NCI-H1930 (cell line): ENCODE measurements at places on chromosomes 1 and 21.

DNA sequence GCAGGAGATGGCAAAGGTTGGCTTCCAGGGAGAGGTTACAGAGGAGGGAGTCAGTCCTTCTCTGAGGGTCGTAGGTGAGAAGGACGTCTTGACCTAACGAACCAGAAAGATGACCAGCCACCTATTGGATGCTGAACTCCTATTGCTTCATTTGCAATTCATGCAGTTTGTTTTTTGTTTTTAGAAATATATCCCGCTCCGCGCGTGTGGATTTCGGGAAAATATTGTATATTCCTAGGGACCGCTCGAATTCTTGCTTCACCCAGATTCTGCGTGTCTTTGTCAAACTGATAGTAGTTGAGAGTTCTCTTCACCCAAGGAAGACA, 564 bp downstream of the DISP1 start:
- no peak for DNase-seq

DNA sequence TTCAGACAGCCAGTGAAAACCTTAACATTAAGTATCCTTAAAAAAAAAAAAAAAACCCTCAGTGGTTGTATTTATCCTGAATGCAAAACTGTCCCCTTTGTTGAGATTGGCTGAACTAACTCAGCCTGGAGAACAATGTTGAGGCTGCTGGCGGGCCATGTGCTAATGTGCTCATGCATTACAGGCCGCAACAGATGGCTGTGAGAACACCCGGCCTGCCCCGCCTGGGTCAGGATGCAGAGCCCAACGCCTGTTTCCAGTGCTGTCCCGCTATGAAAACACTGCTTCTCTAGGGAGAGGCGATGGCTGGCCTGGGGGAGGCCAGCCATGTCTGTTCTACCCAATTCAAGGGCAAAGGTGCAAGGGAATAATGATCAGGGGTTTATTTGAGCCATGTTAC, 13.8 kb downstream of the OLIG2 start:
- no peak for DNase-seq

DNA sequence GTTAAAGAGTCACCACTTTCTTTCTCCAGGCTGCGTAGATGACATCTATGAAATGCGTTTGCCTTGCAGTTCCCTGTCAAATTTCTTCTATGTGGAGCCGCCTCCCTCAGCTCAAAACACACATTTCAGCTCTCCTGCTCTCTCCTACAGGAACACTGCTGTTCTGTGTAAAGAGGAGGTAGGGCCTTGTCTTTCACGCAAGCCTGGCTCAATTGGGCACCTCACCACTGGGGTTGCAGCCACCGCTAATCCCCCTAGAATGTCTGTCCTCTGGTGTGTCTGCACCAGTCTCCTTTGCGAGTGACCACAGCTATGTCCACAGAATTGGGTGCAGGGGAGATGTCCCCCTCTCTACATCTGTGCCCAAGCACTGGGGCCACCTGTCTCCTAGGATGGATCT, 31.8 kb upstream of the CFHR4 start:
- DNase-seq = no peak

GRCh38 chr1:78333502-78333901, 157.3 kb upstream of the PTGFR start:
- DNase-seq = no peak

DNA sequence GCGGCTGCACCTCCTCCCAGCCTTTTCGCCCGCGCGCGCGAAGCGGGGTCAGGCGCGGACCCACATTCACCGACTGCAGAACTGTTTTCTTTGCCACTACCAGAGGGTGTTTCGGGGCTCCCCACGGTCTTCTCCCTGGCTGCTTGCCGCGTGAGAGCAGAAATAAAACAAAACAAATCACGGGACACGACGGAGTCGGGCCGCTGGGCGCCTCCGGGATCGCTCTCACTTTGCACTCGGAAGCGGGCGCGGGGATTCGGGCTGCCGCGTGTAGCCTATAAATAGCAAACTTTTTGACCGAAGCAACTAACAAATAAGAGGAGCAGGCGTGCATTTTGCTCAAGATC, 412.3 kb upstream of the ESRRG start:
- peak; percentile 11 for DNase-seq

GRCh38 chr1:98099501-98099900, 178.7 kb upstream of the DPYD start:
- no peak for DNase-seq

DNA sequence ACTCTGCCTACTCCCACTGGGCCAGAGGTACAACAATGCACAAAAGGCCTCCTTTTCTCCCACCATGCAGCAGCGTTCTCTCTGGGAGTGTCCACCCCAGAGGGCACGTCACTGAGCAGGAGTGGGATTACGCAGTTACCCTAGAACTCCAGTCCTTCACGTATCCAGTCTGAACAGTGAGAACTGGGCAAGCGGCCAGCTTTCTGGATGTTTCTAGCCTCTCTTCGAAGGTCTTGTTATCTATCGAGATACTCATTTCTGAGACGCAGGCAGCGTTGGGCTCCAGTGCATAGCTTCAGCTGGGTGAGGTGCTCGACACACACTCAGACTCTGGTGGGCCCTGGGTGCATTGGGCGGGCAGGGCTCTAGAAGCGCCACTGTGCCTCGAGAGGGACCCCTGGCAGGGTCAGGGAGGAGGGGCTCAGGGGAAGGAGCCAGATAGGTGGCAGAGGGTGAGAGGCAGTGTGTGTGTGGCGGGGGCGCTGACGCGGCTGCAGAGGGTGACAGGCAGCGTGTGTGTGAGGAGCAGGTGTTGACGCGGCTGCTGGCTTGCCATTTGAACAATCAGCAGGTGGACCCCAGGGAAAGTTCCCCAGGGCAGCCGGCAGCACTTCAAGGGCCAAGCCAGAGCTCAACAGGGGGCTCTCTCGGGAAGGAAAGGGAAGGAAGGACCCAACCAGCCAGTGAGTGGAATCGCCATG, 27.9 kb downstream of the PRDM15 start:
- DNase-seq = no peak

DNA sequence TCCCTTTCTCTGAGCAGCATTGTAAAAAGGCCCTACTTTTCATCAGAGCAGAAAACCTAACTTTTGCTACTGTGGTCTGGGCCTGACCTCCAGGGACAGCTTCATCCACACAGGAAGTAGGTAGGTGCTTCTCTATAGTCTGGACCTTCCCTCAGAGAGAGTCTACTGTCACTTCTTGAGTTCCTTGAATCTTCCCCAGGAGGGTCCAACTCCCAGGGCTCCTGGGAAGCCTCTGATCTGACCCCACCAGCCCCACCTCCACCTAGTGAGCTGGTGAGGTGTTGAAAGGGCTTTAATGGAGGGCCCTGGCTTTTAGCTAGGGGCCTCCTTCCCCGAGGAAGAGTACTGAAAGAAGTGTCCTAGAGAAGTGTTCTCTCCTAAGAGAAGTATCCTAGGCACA, 2.7 kb upstream of the VANGL2 start:
- DNase-seq = no peak

DNA sequence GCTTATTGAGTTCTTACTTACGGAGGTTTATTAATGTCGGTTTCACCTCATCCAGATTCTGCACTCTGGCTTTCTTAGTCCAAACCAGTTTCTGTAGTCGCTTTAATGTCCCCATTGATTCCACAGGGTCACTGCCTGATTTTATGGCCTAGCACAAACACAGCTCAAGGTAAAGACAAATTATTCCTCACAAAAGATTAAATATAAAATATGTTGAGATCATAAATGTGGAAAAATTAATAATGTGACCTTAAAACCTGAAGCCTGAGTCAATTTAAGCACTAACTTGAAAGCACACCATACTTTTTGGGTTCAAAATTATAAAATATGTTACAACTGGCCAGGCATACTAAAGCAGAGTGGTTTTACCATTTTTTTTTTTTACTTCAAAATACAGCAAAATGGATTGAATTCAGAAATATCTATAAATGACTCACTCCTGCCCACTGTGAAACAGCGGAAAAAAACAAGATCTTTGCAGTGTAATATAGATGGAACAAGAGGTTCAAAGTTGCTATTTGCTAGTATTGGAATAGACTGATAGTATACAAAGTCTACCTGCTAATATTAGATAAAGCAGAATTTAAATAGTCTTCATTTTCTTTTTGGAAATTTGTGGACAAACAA, 37.6 kb upstream of the SAMSN1 start:
- no peak for DNase-seq

DNA sequence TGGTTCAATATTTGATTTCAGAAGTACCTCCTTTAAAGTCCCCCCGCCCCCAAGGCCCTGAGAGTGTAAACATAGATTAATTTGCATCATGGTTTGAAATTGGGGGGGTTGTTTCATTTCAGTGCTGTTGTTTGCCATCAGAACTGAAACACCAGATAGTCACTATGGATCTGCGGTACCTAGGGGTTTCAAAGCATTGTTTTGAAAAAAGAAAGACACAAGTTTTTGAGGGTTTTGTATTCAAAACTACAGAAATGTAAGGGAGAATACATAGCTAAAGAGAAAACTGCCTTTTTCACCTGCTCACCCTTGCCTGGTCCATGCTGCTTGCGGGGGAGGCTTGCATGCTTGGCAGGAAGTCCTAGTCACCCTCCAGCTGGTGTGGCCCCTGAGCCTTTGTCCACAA, 59.3 kb downstream of the ACP6 start:
- no peak for DNase-seq

DNA sequence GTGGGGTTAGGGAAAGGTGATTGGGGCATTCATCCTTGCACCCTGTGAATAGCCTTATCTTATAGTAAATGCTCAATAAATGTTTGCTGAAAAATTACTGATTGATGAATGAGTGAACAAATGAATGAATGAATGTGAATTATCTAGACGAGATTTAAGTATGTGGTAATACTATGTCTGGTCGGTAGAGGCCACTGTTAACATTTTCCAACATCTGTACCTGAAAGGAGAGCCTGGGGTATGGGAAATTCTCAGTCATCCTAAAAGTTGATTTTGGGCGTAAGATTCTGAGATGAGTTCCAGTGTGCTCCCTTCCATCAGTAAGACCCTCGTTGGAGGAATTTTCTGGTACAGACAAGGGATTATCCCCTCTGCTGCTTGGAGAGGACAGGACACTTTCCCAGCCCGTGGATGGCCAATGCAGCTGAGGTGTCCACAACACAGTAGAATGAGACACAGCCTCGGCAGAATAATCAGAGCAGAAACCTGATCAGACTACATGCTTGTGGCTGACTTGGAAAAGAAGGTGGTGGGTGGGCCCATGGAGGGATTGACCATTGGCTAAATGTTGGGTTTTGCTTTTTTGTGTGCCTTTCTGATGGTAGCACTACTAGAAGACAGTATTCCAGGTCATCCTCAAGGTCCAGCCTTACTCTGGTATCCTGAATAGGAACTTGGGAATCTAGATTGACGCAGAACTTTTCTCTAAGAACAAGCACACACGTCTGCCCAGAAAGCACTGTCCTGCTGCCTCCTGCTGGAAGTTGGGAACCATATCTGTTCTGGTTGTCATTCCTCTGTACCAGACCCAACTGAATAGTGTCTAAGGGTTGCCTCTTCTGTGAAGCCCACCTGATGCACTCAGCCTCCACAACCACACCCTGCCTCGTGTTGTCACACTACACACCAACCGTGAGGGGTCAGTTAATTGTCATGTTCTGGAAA, 262.0 kb downstream of the TNR start:
- peak; percentile 24 for DNase-seq

GRCh38 chr1:34212673-34213072, 36.0 kb downstream of the C1orf94 start:
- DNase-seq = no peak

DNA sequence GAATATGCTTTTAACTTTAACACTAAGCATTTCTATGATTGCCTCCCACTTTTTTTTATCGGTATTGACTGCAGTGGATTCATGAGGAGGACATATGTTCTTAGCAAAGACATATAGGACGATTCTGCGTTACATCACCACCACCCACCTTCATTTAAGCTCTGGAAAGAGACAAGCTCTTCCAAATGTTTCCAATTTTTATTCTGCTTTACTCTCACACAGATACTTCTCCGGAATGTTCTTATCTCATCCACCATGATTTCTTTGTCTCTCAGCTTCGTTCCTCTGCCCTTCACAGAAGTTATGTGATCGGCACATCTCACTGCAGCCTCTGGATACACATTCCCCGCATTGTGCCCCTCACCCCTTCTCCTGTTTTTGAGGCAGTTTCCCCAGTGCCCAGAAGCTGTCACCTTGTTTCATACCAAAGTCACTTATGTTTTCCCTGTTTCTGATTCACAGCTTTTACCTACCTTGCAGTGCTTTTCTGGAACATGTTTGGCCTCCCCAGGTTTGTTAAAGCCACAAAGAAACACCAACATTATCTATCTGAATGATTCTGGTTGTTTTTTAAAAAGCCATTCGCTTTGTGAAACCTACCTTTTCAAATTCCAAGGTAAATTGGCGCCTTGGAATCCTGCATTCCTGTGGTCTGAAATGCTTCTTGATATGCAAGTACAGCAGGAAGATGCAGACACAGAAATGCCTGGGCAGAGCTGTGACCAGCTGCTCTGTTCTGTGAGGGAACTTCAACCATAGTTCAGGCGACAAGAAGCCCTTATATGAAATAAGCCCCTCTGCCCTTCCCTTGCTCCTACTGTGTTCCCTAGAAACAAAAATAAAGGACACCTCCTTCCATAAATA, 1020.2 kb downstream of the TTLL7 start:
- no peak for DNase-seq

DNA sequence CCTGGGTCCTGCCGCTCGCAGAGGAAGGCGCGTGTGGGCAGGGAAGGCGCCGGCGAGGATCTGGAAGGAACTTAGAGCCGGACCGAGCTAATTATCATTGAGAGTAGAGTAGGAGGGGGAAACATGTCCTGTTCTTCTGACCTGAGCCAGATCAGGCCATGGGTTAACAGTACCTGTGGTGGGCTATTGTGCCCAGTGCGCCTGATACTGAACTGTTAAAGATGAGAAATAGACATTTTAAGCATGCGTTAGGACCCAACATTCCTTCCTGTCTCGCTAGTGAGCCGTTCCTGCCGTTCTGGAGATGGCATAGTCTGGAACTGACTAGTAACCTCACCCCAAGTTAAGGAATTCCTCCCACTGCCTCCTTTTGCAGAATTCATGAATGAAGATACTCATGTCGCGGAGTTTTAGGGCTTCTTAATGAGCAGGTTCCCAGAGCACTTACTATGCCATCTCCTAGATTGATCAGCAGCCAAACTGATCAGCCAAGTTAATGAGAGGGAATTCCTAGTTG, 870 bp downstream of the STRIP1 start:
- no peak for DNase-seq

DNA sequence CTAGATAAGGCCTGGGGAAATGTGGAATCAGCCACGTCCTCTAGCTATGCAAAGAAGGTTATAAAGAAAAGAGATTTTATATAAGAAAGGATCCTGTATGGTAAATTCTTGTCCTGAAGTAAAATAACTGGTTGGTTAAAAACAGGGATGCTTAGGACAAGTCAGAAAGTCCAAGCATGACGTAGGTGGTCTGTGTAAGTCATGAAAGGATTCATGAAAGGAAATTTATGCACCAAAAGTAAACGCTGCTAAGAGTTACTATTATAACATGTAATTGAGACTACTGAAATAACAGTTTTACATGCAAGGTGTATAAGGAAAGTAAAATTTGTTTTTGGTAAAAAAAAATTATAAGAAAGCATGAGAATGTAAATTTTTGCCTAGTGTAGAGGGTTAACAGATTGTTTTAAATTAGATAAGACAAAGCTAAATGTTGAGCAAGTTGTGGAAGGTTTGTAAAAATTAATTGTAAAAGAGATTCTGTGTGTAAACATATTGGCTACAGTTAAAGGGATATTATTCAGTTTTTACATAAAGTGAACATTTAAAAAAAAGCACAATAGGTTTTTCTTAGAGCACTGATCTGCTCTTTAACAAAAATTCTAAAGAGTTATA, 43.9 kb downstream of the PIGK start:
- no peak for DNase-seq

GRCh38 chr1:7638078-7638477, 133.0 kb upstream of the VAMP3 start:
- no peak for DNase-seq

- DNase-seq = no peak
Observed at GRCh38 chr21:21661741-21662140, 663.5 kb downstream of the NCAM2 start.
